Sciatic nerve (tissue), 2 donors: ENCODE measurements at places on chromosomes 11 and 22. TPM values are rescaled to one million over a fixed set of nuclear protein-coding genes. Genes with fewer than 3 reads are reported as not detected.

DNA sequence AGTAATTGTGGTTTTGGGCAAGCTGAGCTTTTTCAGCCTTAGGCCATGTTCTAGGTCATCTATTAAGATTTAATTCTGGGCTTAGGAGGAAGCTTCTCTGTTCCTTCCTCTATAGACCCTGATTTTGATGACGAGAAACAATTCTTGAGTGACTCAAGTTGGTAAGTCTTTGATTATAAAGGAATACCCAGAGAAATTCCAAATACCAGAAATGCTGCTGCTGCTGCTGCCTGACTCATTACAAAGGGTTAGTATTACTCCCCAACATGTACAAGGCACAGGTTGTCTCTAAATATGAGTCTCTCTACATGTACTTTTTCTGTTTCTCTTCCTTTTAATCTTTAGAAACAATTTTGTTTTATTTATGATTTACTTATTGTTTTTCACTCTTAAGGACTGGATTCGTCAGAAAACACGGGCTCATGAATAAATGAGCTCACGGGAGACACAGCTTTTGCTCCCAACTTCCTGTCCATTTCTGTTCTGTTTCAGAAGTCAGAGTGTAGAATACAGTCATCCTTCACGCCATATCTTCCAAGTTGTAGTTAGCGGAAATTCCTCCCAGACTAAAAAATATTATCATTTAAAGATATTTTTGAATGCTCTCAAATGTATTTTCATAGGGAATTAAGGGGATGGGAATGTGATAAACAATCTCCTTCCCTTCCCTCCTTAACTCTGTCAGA is 31.8 kb upstream of the RBMXL2 start:
- DNase-seq = no peak

GRCh38 chr11:104999721-105000120 is 23.2 kb downstream of the CASP5 start:
- no peak for DNase-seq

SCUBE2 gene
- 8.8 TPM for total RNA-seq

DNA sequence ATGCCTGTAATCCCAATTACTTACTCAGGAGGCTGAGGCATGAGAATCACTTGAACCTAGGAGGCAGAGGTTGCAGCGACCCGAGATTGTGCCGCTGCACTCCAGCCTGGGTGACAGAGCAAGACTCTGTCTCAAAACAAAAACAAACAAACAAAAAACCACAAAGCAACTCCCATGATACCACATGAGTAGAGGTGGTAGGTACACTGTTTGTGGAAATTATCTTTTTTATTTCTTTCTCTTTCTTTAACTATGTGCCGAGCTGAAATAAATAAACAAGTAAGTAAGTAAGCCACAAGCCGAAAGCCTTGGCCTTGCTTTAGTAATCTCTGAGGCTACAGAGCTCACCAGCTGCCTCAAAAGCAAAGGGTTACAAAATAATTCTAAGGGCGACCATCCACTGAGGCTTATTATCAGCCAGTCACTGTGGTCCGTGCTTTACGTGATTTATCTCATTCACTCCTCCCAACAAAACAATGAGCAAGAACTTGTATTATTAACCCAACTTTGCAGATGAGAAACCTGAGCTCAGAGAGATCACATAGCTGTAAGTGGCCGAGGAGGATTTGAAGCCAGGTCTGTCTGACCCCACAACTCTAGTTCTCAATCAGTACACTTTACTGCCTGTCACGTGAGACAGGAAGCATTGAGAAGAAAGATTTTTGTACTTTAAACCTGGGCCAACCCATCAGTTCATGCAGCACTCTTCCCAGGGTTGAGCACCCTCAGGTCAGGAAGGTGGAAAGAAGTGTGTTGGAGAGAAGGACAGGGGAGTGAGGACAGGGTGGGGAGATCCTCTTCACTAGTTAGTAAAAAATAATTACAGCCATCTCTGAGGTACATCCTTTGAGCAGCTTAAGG is 69.8 kb upstream of the MTMR2 start:
- no peak for DNase-seq

DNA sequence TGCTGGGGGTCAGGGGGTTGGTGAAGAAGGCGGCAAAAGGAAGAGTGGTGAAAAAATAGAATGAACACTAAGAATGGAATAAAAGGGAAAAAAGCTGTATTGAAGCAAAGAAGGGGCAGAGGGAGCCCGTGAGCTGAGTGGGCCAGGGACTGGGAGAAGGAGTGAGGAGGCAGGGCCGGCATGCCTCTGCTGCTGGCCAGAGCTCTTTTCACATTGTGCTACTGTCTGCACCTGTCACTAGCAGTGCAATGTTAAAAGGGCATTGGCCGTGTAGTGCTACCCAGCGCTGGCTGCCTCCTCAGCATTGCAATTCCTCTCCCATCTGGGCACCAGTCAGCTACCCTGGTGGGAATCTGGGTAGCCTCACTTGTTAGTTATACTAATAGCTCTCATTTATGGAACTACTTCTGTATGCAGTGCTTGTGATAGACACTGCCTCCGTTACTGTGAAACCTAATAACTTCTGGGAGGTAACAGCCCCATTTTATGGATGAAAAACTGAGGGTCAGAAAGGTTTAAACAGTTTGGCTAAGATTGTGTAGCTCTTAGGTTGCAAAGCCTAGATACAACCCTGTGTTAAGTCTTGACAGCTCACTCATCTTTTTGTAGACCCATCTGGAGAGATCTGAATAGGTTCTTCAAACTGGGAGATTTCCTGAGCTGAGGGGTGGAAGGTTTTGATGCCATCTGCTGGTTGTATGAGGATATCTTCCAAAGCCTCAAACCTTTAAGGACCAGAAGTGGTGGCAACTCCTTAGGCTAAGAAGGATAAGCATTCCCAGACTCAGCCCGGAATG is 8.5 kb downstream of the YPEL4 start:
- DNase-seq = no peak

TREH gene
- total RNA-seq = not detected
